ENCODE measurements at places on chromosomes 2 and 18.

- no peak for DNase-seq
Measured at GRCh38 chr2:135647836-135648579, 93.6 kb upstream of the UBXN4 start.

GRCh38 chr2:34549710-34550345, 950.7 kb upstream of the FAM98A start:
- no peak for DNase-seq

- no peak for DNase-seq
Measured at GRCh38 chr2:51855683-51856082, 823.8 kb upstream of the NRXN1 start.

DNA sequence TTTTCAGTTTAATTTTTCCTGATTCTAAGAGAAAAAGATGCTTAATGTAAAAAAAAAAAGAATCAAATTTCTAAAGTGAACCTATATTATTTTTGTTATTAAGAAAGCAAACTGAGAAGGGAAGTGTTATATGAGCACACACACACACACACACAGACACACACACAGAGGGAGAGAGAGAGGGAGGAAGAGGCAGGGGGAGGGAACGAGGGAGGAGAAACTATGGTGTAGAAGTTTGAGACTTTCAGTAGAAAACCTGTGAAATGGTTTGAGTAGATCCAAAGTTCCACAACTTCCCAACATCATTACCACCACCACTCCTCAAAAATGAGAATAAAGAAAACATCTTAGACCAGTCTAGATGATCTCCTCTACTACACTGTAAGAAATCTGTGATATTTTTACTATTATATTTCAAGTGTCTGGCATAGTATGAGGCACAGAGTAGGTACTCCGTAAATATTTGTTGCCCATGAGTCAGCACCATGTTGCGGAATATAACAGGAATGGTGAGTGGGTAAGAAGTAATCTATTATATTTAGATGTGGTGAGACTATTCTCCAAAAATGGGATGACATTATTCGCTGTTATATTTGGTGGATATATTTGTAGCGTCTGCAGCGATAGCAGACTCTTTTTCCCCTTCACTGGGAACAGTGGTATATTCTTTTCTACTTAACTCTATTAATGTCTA, 149.4 kb upstream of the DNMT3A start:
- DNase-seq: peak; percentile 21

DNA sequence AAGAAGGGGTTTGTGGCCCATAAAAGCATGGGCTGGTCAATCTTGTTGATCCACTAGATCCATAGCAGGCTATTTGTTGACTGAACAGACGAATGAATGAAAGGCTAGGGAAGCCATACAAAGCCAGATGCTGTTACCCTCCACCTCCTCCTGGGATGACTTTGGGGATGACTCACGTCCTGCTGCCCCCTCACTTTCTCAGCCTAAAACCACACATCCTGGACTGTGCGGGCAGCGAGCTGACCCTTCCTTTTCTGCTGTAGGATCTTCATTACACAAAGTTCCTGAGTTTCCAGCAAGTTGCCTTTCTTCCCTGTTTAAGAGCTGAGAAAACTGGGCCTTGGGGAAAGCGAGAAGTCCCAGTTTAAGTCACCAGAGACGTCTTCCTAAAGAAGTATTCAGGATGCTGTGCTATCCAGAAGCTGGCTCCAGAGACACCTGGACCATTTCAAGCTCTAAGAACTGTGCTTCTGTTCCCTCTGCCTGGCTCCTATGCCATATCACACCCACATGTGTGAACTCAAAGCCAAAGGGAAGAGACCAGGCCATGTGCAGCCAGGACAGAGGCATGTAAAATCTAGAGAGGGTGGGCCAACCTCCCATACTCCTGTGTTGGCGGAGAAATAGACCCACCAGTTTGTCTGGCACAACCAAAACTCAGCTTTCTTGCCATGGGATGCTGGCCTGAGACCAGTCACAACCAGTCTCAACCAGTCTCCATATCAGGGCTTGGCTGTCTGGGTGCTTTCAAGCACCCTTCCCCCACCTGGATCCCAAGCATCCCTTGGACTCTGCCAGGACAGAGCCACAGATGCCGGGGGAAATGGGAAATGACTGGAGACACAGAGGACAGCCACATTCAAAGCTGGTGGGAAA, 4.7 kb upstream of the SLC20A1 start:
- peak; percentile 80 for DNase-seq

GRCh38 chr2:136373841-136374240, 255.9 kb upstream of the CXCR4 start:
- no peak for DNase-seq

- no peak for DNase-seq
Measured at GRCh38 chr2:241496003-241496707, 12.2 kb downstream of the STK25 start.

- no peak for DNase-seq
Measured at GRCh38 chr18:79540161-79540903, 139.3 kb upstream of the CTDP1 start.

- DNase-seq: peak; percentile 43
Measured at GRCh38 chr2:159661286-159661685, 44.9 kb upstream of the BAZ2B start.

DNA sequence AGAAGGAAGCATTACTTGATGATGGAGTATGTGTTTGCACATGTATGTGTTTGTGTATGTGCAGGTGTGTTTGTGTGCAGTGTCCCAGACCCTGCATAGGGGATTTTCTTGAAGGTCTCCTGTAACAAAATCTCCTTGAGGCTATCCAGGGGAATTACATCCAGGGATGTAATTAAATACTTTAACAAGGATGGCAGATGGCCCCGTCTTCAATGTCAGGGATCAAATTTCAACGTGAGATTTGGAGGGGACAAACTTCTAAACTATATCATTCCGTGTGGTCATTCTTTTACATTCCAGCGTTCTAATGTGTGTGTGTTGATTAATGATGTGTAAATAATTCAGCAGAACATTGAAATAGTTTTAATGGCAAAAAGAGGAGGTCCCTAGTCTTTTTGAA, 3.3 kb downstream of the UGT1A9 start:
- no peak for DNase-seq

GRCh38 chr18:12159446-12159845, 65.8 kb downstream of the ANKRD62 start:
- no peak for DNase-seq

GRCh38 chr2:135097532-135098231, 45.6 kb downstream of the RAB3GAP1 start:
- no peak for DNase-seq

GRCh38 chr18:65753520-65753919, 2.7 kb downstream of the CDH7 start:
- DNase-seq: no peak

DNA sequence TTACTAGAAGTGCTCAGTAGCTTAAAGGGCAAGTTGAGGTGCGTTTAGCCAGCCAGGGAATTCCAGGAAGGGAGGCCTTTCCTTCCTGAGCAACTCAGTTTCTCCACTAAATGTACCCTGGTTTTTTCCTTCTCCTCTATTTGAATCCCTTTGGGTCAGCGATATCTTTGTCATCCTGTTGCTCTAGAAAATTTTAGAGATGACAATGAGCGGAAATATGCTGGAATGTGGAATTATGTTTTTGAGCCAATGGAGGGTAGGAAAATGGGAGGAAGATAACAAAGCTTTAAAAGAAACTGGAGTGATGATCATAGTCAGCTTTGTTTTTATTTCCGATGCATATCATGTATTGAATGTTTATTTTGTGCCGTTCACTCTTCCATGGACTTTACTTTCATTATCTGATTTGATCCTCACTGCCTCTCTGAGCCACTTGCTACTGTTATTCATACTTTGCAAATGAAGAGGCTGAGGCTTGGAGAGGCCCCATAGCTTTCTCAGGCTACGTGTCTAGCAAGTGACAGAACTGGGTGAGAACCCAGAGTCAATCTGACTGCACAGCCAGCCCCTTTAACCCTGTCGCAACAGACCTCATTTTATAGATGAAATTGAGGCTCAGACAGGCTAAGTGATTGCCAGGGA, 67.3 kb downstream of the NTSR2 start:
- no peak for DNase-seq

DNA sequence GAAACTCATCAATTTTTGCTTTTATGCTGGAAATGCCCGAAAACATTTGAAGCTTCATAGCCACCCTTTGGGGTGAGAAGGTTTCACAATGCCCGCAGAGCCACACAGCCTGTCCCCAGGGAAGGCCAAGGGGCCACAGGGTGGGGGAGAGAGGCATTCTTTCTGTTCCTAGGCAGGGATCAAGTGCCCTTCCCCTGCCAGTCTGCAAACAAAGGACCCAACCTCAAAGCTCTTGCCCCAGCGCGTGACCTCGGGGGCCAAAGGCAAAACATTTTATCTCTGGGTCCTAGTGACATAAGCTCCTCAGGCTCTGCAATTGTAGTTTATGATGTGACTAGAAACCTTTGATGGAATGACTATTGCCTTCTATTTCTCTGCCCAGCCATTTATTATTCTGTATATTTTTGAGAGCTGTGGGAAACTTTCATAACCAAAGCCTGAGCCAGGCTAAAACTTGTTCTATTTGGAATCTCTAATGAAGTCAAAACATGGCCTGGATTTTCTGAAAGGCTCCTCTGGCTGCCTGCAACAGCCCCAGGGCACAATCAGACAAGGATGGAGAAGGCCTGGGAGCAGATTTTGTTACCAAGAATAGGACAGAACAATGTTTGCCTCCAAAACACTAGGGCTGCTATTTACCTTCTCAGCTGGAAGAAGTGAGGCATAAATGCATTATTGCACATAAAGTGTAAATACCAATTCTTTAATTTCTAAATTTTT, 137.2 kb upstream of the KCTD1 start:
- DNase-seq: no peak

DNA sequence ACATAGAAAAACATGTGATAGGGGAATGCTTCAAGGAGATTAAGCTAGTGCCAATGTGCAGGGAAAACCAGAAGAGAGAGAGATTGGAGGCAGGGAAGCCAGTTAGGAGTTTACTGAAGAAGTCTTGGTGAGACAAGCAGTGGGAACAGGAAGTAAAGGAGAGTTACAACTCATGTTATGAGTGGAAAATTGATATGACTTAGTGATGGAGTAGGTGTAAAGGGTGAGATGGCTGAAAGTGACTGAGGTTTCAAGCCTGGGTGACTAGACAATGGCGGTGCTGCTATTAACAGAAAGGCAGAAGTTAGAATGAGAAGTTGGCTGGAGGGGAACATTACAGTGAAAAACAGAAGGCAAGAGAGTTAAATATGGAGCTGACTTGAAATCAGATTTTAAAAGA, 16.5 kb downstream of the DOK1 start:
- no peak for DNase-seq

GRCh38 chr18:58520969-58521368, 107.9 kb downstream of the ALPK2 start:
- no peak for DNase-seq

- no peak for DNase-seq
Measured at GRCh38 chr2:52210161-52210560, 1178.2 kb upstream of the NRXN1 start.

- DNase-seq: no peak
Measured at GRCh38 chr18:3118195-3119010, 101.4 kb downstream of the MYOM1 start.

- no peak for DNase-seq
Measured at GRCh38 chr2:208609166-208609804, 202.7 kb downstream of the PTH2R start.

DNA sequence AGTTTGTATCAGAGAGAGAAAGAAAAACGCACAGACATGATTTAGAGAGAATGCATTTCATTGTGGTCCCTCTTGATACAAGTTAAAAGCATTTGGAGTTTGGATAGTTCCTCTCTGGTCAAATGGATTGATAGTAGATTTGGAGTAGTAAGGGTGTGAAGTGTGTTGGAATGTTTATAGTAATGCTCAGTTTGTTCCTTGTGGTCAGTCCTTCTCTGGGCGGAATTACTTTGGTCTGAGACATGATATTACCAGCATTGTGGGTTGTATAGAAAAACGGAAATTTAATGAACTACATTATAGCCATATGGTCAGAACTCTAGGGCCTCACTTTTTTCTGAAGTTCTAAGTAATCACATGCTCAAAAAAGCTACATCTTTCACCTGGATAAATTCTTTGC, 178.9 kb downstream of the AGAP1 start:
- DNase-seq: no peak

DNA sequence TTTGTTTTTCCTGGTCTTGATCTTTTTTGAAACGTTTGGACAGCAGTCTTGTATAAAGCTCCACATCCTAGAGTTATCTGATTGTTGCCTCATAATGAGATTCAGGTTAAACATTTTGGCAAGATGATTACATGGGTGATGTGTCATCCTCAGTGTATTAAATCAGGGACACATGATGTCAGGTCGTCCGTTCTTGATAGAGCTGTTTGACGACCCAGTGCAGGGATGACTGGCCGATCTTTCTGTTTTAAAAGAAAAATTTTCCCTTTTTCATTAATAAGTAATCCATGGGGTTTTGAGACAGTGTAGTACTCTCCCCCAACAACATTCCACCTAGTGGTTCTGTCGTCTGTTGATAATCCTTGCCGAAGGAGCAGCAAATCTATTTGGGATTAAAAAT, 44.5 kb upstream of the SERPINB2 start:
- DNase-seq: no peak

- DNase-seq: peak; percentile 55
Measured at GRCh38 chr18:28063271-28063761, 113.6 kb downstream of the CDH2 start.

- DNase-seq: peak; percentile 35
Measured at GRCh38 chr2:234979204-234980167, 27.7 kb downstream of the SH3BP4 start.

DNA sequence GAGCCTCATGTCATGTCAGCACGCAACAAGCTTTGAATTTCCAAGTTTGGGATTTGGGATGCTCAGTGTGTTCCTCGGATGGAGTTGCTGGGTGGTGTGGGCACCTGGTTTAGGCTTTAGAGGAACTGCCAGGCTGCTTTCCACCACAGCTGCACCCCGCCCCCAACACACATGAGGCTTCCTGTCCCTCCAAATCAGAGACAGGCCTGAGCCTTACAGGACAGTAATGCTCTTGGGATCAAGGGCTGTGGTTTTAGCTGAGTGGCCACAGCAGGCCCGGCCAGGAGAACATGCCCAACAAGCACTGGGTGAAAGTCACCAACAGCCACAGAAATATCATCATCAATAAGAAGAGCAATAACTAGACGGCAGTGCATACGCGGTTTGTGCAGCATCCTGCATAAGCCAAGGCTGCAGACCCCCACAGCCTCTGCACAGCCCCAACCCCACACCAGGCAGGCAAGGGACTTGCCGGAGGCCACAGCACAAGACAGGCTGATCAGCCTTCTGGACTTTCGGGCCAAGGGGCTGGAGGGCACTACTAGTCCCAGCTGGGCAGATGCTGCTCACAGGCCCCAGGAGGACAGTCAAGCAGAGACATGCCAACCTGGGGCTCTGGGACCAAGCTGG, 29.7 kb upstream of the GPC1 start:
- no peak for DNase-seq

- no peak for DNase-seq
Measured at GRCh38 chr2:23533338-23533695, 148.3 kb downstream of the KLHL29 start.

Data from fibroblast of the aortic adventitia (primary cell).